ENCODE measurements at places on chromosomes 5 and 9.

GRCh38 chr9:133111808-133112662 is 9.0 kb downstream of the RALGDS start:
- no peak for DNase-seq

DNA sequence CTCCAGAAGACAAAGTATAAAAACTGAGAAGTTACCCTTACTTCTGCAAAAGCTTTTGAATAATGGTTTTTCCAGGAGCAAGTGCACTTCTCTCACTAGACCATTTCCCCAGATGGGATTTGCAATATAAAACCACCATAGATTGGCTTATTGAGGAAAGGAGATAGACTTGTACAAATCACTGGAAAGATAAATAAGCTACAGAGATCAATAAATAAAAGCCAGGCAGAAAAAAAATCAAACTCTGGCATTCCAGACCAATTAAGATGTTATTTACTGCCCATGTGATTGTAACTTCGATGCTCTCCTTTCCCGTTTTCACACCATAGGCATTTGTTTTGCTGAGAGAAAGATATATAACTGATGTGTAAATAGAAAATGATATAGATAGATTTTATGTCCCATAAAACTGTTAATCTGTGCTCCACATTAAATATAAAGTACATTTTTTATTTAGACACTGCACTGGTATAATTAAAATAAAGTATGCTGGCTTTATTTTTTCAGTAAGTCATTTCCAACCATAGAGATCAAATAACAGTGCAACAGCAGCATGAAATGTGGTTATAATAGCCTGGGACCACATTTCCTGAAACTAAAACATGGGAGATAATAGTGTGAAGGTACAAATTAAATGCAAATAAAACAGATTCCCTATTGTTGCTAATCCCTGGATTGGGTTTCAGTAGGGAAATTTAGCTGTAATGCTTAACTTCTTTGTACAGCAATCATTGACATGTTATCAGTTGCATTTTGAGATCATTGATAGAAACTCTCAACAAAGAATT is 177.7 kb downstream of the NR2F1-AS1 start:
- no peak for DNase-seq

DNA sequence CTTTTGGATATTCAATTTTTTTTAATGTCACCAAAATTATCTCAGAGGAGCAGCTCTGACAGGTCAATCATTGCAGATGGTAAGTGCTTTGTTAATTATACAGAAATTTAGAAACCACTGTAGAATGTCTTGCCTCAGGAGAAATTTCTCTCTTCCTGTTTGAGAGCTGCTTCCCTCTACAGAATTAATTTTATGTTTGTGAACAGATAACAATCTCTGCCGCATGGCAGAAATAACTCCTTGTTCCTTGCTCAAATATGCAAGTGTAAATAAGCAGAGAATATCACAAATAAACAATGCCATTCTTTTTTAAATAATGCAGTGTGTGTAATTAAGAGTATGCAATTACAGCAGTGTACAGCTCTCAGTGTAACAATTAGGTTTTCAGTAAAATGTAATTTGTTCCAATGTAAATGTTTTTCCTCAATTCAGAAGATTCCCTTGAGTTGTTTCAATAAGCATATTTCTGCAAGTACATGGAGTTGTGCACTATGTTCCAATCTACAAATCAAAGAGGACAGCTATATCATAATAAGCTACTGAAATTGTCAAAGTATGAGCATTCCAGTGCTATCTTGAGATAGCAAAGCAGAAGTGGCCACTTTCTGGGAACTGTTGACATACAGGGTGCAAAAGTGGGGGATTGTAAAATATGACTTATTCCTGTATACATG is 1012.8 kb downstream of the MAT2B start:
- no peak for DNase-seq

GRCh38 chr9:106438928-106439327 is 424.0 kb upstream of the ZNF462 start:
- peak; percentile 48 for DNase-seq

- DNase-seq: peak; percentile 66
Measured at GRCh38 chr5:30930736-30931135, 262.8 kb upstream of the CDH6 start.

DNA sequence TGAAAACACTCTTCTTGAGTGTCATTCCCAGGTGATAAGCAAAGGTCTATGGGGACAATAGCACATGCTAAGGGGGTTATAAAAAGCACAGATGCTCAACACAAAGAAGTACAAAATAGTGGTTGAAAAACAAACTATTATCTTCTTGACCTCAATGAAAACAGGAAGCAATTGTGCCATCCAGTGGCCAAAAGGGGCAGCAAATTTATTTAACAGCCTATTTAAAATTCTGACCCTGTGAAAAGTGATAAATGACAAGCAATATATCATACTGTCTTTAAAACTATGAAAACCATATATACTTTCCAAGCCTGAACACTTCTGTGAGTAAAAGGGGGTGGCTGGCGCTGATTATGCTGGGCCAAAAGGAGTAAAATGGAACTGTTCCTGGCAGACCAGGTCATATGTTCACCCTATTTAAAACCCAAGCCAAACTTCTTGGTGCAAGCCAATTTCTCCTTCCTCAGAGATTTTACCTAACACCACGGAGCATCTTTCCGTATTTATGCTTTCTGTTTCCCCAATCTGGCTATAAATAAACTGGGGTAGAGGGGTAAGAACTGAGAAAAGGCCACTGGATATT is 29.7 kb downstream of the TEX10 start:
- DNase-seq: peak; percentile 51

- DNase-seq: no peak
Measured at GRCh38 chr9:21682981-21683380, 119.5 kb upstream of the MTAP start.

- no peak for DNase-seq
Measured at GRCh38 chr5:75325242-75325641, 11.8 kb upstream of the HMGCR start.

- peak; percentile 74 for DNase-seq
Measured at GRCh38 chr5:149917073-149917676, 27.4 kb downstream of the PDE6A start.

DNA sequence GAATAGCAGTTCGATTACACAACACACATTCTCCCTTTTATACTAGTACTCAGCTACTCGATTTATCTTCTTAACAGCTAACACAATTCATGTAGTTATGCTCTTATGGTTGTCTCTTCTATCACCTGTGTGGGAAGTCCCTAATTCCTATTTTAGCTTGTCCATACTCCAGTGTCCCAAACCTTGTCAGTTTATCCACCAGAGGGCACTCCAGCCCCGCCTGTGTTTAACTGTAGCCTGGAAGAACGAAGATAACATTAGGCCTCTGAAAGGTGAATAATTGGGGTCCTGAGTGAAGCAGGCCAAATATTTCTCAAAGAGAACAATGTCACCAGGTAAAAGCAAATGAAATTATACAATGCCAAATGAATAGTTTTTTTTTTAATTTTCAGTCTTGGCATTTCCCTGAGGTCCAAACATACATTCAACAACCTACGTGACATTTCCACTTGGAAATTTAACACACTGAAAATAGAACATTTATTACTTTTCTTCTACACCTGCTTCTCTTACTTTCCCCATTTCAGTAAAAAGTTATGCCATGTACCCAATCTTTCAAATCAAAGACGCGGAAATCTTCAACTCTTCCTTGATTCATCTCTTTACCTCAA is 560.7 kb downstream of the HTR1A start:
- DNase-seq: peak; percentile 40

- no peak for DNase-seq
Measured at GRCh38 chr5:43313854-43314457, 744 bp upstream of the HMGCS1 start.

DNA sequence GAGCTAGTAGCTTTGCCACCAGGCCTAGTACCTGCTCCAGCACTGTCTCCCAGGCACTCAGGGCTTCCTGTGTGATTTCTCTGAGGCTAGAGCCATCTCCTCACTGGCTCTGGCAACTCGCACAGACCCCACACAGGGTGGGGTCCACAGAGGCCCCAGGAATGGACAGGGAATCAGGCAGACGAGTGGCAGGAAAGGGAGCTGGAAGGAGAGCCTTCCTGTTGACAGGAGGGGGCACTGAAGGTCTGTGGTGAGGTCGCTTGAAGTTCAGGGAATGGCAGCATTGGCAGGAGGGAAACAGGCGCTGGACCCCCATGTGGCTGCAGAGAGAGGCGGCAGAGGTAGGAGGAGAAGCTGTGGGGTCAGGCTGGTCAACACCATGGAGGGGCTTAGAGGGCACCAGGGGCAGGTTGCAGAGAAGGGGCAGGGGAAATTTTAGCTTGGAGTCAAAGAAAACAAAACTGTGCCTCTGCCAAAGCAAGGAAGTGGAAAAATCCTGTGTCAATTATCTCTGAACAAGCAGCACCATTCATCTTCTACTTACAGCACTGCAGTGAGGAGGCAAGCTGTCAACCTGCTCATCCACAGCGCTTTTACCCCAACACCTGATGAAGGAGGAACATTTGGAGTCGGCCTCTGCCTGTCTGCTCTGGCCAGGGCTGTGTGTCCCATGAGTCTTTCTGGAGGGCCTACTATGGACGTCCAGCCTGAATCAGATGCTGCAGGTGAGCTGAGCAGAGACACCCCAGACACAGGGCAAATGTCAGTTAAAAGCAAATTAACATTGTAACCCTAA is 270.2 kb downstream of the FSTL4 start:
- no peak for DNase-seq

DNA sequence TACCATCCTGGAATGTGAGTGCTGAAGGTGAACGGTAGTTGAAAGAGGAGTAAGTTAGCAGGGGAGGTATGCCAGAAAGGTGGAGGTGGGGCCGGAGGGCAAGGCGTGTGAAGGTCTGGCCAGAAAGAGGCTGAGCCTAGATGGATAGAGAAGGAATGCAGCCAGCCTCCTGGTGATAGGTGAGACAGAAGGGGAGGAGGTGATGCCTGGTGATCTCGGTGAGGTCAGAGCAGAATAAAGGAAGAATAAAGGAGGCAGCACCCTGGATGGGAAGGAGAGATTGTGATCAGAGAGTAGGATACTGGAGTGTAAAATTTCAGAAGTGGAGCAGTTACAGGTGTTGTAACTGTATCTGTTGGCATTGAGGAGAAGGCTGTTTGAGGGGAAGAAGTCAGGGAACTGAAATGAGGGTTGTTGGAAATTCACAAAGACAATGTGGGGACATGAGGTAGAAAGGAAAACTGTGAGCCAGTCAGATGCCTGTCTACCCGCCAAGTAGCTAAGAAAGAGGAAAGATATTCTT is 2.0 kb downstream of the GNG10 start:
- DNase-seq: no peak

DNA sequence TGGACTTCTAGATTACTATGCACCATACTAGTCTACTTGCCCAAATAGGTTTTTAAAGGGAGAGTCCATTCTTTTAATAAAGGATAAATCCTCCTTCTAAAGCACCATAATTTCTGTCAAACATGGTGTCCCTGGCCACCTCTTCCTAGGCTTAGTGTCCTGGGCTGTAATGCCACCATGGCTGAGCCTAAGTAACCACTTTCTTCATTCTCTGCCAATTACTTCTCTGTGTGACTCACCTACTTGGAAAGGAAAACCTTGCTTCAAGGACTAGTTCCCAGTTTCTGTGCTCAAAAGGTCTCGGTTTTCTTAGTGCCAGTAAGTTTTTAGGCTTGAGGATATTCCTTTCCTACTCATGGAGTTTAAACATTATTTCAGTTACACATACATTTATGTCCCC is 273.4 kb downstream of the DENND1A start:
- no peak for DNase-seq

GRCh38 chr9:131872006-131872405 is 132.1 kb upstream of the RAPGEF1 start:
- no peak for DNase-seq

DNA sequence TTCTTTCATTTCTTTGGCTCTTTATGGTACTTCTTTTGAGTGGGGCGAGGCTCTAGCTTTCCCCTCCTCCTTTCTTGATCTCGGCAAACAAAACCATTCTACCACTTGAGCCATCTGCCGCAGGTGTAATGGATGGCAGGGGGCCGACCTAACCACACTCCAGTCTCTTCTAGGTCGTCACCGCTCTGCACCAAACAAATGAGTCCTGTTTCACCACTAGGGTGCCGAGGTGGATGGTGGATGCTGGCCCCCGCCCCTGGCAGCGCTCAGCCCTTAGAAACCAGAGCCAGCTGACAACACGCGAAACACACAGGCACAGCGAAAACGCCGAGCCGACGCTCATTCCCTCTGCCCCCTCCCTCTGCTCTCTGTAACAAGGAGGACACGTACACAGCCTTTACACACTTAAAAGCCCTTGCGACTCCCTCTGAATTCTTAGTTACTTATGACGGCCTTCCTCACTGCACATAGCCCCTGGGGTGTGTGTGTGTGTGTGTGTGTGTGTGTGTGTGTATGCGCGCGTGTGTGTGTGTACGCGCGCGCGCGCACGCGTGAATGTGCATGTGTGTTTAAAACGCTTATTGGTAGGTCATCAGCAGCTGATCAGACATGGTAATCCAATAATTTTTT is 199.4 kb downstream of the MEF2C start:
- DNase-seq: no peak

DNA sequence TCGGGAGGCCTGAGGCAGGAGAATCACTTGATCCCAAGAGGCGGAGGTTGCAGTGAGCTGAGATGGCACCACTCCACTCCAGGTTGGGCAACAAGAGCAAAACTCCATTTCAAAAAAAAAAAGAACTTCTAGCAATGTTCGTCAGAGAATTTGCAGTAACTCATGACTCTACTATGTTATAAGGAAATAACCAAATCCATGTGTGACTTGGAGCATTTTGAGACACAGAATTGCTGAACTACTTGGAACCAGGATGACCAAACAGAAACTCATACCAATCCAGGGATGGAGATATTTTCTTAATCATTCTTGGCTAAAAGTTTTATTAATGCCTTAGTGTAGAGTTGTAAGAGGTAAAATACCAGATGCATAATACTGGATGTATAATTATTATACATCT is 99.9 kb upstream of the BNC2 start:
- DNase-seq: peak; percentile 38

- DNase-seq: no peak
Measured at GRCh38 chr9:84991514-84991870, 322.0 kb downstream of the NTRK2 start.

GRCh38 chr5:133853646-133854365 is 114.6 kb downstream of the C5orf15 start:
- DNase-seq: no peak

DNA sequence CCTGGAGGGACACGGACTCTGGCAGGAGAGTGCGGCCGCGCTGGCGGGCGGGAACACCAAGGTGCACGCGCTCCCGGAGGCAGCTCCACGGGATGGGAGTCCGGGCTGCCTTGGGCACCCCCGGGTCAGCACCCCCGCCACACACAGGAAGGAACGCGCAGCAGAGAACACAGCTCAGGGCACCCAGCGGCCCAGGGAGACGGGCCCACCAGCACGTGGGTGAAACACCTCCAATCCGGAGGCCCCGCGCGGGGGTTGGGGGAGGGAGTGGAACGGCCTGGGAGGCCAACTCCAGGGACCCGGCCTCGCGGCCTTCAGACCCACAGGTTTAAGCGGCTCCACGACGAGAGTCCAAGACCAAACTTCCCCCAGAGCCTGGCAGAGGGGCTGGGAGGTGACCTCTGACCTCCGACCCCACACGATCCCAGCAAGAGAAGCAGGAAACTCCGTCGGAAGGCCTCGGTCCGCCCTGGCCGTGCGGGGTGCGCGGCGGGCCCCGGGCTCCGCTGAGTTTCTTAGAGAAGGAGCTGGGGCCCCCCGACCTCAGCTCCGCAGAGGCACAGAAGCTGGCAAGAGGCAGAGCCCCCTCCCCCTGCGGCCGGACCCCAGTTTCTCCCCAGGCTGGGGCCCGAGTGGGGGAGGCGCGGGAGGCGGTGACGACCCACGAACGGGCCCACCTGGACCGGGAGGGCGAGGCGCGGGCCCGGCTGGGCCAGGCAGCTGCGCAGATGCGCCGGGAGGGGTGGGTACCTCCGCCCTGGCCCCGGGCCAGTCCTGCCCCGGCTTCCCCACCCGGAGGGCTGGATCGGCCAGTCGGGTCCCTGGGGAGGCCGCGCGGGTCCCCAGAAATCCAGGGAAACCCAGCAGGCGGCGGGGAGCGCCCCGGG is 851 bp downstream of the NACC2 start:
- peak; percentile 70 for DNase-seq
